ENCODE measurements at places on chromosomes 5 and 9.

DNA sequence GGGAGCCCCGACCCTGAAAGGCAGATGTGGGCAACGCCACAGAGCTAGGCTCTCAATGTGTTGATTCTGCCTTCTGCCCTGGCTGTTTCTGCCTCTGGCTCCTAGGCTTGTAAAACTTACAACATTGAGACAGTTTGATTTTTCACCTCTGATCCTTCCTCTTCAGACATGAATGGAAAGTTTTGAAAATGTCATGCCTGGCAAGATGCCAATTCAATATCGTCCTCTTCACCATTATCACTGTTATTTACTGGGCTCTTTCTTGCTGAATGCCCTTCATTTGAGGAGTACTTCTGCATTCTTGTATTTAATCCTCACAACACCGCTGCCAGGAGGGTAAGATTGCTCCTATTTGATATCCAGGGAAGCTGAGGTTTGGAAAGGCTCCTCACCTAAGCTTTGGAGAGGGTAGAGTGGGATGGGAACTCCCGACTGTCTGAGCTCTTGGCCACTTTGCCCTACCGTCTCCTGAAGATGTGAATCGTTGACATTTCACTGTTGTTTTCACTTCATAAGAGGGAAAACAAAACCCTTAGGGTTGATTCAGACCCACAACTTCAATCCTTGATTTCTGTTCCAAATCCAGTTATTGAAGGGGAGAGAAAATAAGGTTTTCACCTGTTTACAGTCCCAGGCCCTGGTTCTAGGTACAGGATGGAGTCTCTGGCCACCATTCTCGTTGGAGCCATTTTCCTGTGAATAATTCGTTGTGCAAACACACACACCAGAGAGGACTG lies 12.7 kb upstream of the FGF1 start:
- DNase-seq, result no peak

- DNase-seq, result no peak
Observed at GRCh38 chr5:65707663-65708062, 14.2 kb downstream of the SGTB start.

GRCh38 chr9:109086221-109086620 lies 33.5 kb downstream of the TMEM245 start:
- no peak for DNase-seq

DNA sequence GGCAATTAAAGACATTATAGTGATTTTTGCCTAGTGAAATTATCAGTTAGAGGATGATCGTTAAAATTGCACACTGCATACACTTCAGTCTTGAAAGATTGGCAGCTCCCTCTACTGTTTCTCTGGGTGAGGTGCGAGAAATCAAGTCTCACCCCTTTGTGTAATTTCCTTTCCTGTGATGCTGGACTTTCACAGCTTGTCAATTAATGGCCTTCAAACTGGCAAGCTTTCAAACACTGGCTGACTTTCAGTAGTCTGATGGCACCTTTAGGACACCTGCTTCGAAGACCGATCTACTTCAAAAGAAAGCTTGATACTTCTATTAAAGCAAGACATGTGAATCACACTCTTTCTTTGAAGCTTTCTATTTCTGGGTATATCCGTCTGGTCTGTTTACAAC lies 706.7 kb upstream of the PTPRD start:
- peak; percentile 8 for DNase-seq

- DNase-seq, result no peak
Observed at GRCh38 chr9:127930231-127931091, at the start of gene PIP5KL1. TSS of gene PIP5KL1 (minus strand) at chr9:127930777. CDS start at chr9:127930752, 25 bp downstream.

DNA sequence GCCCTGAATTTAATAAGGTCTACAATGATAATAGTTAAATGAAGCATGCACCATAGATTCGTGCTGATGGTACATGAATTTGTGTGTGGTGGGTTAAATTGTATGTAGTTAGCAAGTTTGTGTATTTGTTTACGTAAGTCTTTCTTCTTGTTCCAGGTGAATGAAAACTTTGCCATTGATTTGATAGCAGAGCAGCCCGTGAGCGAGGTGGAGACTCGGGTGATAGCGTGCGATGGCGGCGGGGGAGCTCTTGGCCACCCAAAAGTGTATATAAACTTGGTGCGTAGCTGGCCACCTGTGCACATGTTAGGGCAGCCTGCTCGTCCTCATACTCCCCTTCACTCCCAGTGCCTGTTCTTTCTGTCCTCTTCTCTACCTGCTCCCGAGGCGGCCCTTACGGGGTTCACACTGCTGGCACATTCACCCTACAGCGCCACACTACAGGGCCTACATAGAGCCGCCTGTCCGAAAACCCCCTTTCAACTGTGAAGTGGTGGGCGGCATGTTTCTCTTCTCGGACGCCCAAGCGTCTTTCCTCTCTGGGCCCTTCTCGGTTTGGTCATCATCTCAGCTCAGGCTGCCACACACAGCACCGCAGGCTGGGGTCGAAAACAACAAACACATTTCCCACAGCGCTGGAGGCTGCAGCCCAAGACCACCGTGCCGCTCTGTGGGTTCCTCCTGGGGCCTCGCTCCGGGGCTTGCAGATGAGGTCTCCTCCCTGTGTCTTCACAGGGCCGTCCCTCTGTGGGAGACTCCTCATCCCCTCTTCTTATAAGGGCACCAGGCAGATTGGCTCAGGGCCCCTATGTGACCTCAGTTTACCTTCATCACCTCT lies 13.2 kb downstream of the NDUFS6 start:
- DNase-seq, result no peak

DNA sequence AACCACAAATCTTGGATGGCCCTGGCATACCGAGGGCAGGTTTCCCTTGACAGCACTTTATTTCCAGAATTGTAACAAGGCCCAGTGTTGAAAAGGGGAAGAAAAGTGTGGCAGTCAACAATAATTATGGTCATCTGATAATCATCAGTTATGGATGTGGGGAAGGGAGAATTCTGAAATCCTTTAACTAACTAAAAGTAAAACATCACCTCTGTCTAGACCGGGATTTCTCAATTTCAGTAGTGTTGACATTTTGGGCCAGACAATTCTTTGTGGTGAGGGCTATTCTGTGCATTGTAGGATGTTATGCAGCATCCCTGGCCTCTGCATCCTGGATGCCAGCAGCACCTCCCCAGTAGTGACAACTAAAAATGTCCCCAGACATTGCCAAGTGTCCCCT lies 140.4 kb downstream of the PSAT1 start:
- DNase-seq, result no peak

- DNase-seq, result no peak
Observed at GRCh38 chr9:137381501-137382443, 41.2 kb downstream of the EXD3 start.

GRCh38 chr5:96439477-96440184 lies 6.6 kb upstream of the PCSK1 start:
- no peak for DNase-seq

GRCh38 chr5:95422838-95423237 lies 31.7 kb downstream of the FAM81B start:
- no peak for DNase-seq

GRCh38 chr5:36150676-36151433 lies 832 bp downstream of the LMBRD2 start:
- DNase-seq, result peak; percentile 51

DNA sequence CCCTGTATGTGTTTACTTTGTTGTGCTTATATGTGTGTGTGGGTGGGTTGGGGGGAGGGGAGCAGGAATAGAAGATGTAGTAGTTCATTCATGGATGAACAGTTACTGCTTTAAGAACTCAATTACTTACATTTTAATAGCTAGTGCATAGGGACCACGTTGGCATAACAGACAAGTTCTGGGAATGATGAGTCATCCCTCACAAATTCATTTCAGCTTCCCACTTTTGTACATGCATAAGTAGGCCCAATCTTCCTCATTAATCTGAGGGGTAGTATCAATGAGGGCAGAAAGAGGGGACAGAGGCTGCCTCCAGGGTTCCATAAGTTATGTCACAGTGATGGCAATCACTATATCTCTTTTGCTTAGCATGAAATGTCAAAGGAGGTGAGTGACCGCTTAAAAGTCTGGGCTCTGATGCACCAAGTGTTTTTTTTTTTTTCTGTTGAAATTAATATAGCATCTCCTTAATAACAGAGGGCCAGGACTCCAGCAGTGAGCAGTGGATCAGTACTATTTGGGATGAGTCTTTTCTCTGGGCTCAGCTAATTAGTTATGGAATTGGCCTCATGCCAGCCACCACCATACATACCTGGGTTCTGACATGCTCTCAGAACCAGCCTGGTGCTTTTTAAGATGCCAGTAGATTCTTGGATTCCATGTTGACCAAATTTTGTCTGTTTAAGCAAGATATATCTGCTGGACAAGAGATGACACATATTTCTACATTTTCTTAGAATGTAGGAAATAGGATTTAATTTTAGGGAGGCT lies 37.1 kb downstream of the PRDM6 start:
- DNase-seq, result no peak

DNA sequence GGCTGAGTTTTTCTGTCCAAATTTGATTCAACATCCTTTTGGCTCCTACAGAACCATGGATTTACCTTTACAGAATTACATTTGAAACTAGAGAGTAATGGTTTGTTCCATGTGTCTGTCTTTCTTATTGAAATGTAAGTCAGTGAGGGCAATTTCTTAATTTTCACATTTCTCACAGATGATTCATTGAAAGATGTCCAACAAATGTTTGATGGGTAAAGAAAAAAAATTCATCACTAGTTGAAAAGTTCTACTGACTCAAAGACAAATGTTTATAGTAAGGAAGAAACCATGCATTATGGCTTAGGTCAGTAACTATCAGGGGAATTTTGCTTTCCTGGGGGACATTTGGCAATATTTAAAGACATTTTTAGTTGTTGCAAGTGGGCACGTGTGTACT lies 131.6 kb upstream of the TRPM3 start:
- DNase-seq, result no peak

DNA sequence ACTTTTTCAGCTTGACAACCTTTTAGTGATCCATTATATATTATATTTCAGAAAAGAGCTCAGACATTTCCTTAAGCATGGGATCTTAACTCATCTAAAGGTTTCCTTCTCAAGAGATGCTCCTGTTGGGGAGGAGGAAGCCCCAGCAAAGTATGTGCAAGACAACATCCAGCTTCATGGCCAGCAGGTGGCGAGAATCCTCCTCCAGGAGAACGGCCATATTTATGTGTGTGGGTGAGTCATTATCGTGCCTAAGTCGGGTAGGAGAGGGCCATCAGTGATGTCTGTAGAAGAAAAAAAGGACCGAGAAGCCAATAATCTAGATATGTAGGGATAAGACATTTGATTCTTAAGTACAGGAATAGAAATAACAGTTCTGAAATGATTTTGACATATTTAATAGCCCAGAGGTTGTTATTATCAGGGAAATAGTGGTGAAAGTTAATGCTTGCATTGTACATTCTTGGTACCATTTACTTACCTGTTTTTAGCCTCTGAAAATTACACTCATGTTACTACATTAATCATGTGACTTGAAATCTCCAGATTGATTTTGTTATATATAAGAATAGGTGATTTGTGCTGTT lies 28.2 kb downstream of the MTRR start:
- no peak for DNase-seq

- DNase-seq, result no peak
Observed at GRCh38 chr5:177312649-177313181, 1.0 kb upstream of the MXD3 start.

All from nucleus accumbens (tissue), 56 donors.